ENCODE measurements at places on chromosomes 11 and 22.

DNA sequence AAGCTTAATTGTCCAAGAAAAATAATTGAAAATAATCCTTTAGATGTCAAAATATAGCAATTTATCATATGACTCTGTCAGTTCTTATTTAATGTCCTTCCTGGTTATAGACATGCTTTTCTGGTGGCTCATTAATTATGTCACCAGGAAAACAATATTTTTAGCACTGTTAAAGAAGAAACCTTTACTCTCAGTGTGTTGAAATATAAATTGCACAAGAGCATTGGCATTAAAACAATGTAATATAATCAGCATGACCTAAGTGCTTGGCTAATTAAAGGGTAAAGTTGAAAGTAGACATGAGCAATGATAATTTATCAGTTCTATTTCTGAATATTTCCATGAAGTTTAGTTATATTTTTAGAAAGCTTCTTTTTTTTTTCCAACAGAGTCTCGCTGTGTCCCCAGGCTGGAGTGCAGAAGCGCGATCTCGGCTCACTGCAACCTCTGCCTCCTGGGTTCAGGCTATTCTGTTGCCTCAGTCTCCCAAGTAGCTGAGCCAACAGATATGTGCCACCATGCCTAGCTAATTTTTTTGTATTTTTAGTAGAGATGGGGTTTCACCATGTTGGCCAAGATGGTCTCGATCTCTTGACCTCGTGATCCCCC is 232.3 kb downstream of the JRKL start:
- no peak for DNase-seq

DNA sequence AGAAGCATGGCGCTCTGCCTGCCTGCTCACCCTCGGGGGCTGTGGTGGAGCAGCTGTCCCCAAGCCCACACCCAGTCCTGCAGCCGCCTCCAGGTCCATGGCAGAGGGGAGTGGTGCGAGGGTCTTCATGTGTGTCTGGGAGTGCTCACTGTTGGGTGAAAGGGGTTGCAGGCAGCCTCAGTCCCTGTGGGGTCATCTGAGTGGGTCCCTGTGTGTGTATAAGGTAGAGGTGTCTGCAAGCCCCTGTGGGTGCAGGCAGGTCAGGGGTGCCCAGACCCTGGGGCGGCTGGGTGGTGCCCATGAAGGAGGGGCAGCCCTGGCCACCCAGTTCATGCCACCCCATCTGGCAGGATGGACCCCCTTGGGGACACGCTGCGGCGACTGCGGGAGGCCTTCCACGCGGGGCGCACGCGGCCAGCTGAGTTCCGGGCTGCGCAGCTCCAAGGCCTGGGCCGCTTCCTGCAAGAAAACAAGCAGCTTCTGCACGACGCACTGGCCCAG is 4.9 kb downstream of the ALDH3B1 start:
- DNase-seq: peak; percentile 11

DNA sequence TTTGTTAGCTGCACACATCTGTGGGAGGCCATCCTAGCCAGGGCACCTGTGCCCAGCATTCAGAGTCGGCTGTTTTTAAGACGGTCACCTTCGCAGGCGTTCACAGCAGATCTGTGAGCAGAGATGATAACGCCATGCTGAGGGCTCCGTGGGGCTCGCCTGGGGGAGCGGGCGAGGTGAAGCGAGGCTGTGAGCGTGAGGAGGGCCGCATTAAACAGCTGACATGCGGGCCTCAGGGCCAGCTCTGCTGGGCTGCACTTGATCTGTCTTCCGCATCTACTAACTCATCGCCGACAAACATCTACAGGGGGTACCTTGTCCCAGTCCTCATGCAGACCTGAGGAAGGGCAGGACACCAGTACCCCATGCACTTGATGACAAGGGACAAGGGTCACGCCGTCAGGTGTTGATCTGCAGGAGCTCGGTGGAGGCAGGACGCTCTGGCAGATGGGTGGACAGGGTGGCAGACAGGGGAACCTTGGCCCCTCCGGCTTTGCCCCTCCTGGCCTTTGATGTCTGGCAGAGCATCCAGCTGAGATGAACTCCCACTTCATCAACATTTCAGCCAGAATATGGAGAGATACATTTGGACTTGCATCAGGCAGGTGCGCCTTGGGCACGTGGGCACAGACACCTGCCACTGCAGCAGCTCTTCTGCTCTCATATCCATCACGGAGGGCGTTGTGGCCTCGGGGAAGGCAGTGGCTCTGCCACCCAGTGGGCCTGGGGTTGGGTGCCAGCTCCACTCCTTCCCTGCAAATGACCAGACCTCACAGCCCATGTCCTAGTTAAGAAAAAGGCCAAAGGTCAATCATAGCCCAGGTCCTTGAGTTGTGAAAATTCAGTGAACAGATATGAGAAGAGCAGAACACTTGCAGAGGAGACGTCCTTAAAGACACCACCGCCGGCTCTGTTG is 822.9 kb downstream of the BRD1 start:
- DNase-seq: no peak

- DNase-seq: no peak
Measured at GRCh38 chr11:22179626-22180025, 13.3 kb upstream of the ANO5 start.

- no peak for DNase-seq
Measured at GRCh38 chr11:115153731-115154354, 350.4 kb downstream of the CADM1 start.

GRCh38 chr22:45194686-45195085 is 31.0 kb downstream of the NUP50 start:
- DNase-seq: no peak

DNA sequence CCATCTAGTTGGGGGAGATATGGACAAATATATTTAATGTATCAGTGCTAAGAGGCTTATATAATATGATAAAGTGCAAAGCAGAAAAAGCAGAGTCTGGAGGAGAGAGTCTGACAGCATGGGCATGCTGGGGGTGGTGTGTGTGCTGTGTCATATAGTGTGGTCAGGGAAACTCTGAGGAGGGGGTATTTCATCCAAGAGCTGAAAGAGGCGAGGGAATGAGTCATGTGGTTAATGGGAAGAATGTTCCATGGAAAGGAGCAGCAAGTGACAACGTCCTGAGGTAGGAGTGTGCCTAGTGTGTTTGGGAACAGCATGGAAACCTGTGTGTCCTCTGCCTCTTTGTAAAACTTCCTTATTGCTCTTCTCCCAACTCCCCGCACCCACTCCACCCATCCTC is 38.0 kb downstream of the EIF3F start:
- DNase-seq: no peak

DNA sequence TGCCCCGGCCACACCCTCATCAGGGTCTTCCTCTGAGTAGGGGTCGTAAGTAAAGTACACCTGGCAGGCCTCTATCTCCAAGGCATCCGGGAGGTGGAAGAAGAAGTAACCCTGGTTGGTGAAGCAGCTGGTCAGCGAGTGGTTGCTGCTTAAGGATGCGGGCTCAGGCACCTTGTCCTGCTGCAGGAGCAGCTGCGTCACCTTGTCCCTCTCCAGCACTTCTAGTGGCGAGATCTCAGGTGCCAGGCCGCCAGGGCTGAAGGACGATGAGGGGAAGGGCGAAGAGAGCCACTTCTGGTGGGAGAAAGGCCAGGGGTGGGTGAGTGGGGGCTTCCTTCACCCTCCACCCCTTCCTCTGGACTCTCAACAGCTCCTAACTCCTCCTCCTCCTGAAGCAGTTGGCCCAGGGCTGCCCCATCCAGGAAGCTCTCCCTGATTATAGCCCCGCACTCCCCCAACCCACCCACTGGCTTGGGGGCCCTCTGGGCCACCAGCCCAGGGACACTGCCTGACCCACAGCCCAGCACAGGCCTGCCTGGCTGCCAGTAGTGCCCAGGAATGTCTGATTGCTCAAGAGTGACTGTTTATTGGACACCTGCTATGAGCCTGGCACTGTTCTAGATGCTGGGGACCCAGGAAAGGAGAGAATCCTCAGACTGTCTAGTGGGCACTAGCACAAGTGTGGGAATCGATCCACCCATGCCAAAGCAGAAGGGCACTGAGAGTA is 19.2 kb upstream of the TMPRSS6 start:
- DNase-seq: no peak

DNA sequence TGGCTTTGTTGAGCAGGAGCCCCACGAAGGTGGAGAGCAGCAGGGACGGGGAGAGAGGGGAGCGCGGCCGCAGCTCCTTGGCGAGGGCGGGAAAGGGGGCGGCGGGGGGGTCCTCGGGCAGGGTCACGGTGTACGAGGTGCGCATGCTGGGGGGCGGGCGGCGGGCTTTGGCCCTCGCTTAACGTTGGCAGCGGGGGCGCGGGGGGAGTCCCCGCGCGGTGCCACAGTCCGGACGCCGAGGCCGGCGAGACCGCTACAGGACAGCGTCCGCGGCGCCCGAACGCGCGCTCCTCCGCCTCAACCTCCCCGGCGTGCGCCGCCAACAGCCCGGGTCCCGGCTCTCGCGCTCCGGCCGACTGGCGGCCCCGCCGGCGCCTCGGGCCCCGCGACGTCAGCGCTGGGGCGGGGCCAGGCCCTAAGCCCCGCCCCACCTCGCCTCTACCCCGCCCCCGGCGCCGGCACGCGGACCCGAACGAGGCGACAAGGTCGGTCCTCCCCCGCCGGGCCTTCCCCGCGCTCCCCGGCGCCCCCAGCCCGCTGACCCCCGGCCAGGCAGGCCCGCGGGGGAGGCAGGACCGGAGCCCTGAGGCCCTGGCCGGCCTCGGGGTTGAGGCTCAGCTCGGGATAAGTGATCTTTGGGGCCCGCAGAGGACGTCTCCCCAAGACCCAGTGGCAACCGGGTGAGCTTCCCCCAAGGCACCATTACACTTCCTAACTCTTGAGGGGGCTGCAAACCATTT is 17.5 kb downstream of the USP2 start:
- peak; percentile 85 for DNase-seq

DNA sequence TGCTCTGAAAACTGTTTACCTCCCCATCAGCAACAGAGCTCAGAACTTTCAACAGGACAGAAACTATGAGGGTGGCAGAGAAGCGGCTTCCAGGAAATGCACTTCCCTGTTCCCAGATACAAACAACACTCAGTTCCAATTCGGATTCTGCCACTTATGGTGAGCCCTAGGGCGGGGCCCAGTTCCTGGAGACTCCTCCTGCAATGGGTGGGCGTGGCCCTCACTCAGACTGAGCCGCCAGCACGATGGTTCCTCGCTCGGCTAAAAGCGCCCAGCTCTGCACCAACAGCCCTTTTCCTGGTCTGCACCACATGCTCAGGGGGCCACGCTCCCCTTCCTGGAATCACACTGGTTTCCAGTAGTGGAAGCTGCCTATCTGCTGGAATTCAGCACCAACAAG is 314.1 kb downstream of the CTTN start:
- peak; percentile 35 for DNase-seq

- DNase-seq: no peak
Measured at GRCh38 chr22:46349238-46349637, 13.7 kb downstream of the TRMU start.

GRCh38 chr11:44726283-44727113 is at the start of gene TSPAN18:
TSS of gene TSPAN18 (plus strand) at chr11:44726962. CDS start at chr11:44906417, 179,455 bp downstream.
- peak; percentile 77 for DNase-seq

DNA sequence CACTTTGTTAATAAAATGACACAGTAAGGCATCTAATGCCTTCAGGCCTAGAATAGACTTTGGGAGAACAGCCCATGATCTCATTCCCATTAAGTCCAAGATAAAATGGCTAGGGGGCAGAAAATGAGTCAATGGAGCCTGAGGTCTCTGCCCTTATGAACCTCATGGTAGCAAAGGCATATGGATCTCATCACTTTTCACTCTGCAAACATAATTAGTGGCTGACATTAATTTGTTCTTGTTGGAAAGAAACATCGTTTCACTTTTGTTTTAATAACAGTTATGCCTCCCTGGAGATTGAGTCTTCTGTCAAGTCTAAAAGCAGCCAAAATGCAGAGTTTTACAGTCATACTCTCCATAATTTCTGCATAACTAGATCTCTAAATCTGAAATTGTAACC is 111.8 kb upstream of the API5 start:
- peak; percentile 8 for DNase-seq

- no peak for DNase-seq
Measured at GRCh38 chr11:30483056-30483455, 103.1 kb downstream of the MPPED2 start.

DNA sequence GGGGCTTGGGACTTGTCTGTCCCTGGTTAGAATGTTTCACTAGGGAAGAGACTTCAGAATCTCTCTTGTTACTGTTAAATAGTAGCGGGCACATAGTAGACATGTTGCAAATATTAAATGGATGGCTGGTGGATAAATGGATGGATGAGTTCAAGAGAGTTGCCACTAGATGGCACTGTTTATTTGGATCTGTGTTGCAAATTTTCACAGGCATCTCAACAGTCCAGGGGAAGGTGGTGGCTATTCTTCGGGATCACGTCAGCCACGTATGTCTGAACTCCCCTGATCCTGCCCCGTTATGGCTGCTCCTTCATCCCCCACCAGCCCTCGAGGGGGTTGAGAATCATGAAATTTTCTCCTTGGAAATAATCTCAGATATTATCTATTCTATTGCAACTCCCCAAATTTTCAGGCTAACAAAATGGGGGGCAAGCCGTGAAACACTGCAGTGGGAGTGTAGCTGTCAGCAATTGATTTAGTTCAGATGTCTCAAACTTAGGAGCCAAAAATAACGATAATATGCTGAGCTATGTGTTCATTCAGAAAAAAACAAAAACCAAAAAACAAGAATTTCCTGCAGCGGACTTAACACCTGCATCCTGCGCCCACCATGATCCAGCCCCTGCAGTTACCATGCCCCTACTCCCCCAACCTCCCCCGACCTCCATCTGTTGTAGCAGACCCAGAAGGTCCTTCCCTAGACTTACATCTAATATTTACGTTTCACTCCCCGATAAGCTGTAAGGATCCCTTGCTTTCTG is 29.1 kb upstream of the BIRC3 start:
- DNase-seq: peak; percentile 45

DNA sequence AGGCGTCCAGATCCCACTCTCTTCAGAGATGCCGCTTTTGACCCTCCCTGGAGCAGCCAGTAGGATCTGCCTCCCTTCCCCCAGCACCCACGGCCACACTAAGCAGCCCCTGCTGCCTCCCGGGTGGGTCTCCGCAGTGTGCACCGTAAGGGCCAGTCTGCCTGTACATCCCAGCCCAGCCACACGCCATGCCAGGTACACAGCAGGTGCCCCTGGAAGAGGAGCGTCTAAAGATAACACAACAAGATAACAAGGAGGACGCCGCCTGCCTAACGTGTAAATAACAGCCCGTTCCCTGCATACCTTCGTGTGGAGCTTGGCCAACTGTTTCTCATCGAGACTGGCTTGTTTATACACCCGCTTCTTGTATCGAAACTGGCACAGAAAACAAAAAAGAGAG is 139.4 kb downstream of the SHANK2 start:
- no peak for DNase-seq

DNA sequence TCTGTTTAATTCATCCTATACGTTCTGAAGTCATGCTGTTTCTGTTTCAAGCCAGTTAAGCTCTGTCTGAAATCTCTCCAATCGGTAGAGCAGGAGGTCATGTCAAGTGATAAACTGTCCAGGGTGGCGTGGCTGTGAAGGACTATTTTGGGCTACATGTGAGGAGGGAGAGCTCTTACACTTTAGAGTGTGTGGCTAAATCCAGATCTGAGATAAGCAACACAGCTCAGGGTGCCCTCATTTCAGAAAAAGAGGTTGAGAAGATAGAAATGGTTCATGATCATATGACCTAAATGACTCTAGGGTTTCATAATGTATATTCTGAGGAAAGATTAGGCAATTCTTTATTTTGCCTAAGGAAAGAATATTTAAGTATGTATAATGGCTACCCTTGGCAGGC is 8.4 kb downstream of the BLID start:
- no peak for DNase-seq
